ENCODE measurements at places on chromosomes 4 and X.

DNA sequence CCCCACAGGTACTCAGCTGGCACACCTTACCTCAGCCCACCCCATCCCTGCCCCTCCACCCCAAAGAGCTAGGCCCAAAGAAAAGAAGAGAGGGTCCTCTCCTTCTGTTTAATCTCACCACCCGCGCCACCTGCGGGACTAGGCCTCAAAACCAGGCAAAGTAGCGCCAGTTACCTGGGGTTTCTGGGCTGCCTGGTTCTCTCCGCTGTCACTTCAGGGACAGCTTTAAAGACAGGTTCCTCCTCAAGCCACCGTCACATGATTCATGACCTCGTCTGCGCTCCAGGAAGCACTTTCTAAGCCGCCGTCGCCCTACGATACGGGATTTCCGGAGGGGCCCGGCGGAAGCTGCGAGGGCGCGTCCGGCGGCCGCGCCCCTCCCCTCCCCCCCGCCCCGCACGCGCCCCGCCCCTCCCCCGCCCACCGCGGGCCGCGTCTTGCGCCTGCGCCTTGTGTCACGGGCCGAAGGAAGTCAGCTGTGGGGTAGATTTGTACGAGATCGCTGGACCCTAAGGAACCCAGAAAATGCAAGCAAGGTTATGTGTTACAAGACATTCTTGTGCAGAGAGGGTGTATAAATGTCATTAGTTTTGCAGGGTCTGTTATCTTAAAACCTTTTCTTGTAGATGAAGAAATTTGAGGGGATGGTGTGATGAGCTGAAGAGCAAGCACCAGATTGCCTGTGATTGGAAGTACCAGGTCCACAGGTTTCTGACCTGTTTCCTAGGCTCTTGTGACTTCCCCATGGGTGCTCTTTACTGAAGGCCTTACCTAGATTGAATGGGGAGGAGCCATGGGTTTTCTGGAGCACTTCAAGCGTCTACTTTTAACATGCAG, at the start of gene LAMTOR3:
Gene LAMTOR3, minus strand, starts transcription at position 267 of the 837 bp plus-strand sequence. CDS start 464 bp downstream, outside the sequence.
- peak; percentile 91 for DNase-seq

GRCh38 chr4:110475881-110476818, at the start of gene ENPEP:
ENPEP (plus strand) TSS chr4:110476155; CDS start chr4:110476415, 260 bp downstream.
- DNase-seq: no peak

DNA sequence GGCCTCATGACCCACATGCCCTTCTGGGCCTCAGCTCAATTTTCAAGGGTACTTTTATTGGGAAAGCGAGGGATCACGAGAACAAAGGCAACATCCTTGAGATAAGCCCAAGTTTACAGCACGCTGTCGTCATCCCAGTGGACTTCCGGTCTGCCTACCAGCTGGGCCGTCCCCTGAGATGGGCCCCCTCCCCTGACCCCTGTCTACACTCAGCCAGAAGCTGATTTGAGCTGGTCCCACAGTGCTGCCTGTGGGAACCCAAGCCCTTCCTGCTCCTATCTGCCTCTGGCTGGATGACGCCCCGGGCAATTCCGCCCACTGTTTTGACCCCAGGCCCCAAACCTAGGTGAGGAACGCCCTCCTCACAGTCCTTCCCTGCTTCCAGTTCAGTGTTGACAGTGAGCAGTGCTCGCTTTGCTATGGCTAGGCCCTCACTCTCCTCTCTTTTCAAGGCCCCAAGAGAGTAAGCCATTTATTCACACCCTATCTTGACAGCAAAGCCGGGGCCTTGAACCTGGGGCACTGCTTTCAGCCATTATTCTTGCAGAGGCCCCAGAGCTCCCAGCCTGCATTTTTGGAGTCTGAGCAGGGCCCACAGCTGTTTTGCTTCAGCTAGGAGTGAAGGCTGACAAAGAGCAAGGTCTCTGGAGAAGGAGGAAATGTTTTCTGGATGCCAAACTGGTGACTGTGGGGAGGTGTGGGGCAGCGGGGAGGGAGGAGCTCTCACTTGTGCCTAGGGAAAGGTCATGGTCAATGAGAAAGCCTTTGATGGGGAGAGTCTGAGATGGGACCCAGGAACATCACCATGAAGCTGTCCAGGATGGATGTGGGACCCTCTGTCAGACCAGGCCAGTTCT, 164.6 kb upstream of the BCOR start:
- no peak for DNase-seq

GRCh38 chr4:142380052-142380602, 466.0 kb downstream of the INPP4B start:
- no peak for DNase-seq

- no peak for DNase-seq
These were observed 780.6 kb downstream of the FAM133A start for GRCh38 chrX:94454606-94455005.

DNA sequence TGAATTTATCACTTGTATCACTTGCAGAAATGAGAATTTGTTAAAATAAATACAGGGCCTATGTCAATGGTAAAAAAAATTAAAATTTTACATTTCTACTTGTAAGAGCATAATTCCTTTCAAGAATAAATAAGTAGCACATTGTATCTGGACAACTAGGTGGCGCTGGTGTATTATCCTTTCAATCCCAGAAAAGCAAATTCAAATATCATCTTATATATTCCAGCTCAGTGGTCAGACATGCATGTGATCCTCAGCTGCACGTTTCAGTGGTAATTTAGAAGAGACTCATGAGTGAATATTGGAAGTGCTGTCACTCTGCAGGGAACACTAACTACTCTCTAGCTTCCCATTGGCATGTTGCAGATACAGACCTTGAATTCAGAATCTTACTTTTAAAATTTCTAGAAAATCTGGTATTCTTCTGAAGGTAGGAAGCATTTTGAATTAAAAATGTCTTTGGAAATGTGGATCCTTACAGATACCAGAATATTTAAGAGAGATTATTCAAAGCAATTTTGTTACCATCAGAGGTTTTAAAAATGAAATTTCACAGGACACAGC, 1414.7 kb upstream of the TENM3 start:
- peak; percentile 14 for DNase-seq

- DNase-seq: no peak
These were observed 465.1 kb downstream of the PDHA2 start for GRCh38 chr4:96305030-96305429.

GRCh38 chrX:145865082-145865481, 47.5 kb downstream of the SLITRK2 start:
- DNase-seq: no peak

DNA sequence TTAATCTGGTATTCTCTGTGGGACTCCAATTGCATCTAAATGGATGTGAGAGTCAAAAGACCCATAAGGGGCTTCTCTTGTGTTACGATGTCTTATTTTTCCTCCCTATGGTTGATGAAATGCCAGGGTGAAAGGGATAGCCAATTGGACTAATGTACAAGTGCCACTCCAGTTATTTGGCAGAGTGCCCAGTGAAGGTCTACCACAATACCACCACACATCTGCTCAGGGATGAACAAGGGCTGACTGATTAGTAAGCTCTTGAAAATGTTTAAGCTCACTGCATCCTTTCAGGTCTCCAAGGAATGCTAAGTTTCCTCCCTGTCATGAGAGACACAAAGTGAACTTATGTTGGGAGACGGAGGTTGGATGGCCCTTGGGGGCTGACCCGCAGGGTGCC, 57.8 kb downstream of the HEPH start:
- peak; percentile 17 for DNase-seq

DNA sequence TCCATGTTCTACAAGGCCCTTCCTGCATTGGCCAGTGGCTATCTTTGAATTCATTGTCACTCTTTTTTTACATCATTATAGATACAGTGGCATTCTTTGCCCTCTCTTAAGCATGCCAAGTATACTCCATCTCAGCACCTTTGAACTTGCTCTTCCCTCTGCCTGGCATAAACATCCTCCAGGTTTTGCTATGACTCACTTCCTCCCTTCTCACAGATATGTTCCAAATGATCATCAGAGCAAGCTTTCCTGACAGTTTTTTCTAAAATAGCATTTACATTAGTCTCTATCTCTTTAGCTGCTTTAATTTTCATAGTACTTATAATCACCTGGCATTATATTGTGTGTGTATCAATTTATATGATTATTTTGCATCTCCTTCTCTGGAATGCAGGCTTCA, 553.3 kb upstream of the MAGEB2 start:
- peak; percentile 1 for DNase-seq

- DNase-seq: no peak
These were observed 19.4 kb downstream of the MTM1 start for GRCh38 chrX:150587585-150588503.

DNA sequence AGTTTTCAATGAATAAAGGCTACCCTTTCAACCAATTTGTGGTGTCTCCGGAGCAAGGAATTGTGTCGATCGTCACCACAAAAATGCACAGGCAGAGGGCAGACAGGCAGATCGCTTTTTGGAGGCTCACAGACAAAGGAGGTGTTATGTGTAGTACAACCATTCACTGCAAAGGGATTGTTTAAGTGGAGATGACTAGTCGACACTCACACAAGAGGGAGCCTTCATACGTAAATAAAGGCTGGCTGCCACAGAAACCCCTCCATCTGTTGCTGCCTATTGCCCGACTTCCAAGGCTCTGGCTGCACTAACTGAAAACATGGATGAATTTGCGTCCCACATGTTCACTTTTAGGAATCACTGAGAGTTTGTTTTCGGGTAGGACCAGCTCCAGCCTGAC, 281.1 kb downstream of the NKX6-1 start:
- no peak for DNase-seq

- DNase-seq: peak; percentile 82
These were observed 1.2 kb downstream of the MGST2 start for GRCh38 chr4:139666735-139667281.

DNA sequence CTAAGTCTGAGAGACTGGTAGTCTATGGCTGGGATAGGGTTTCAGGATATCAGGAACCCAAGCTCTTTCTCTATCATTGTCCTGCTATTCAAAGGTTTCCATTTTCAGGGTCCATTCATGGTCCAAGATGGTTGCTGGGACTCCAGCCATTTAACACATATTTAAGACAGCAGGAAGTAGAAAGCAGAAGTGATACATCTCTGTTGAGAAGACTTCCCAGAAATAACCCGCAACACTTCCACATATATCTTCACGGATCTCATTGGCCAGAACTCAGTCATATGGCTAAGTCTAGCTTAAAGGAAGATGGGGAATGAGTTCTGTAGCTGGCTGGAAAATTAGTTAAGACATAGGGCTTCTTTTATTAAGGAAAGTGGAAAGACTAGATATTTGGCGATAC, 23.8 kb downstream of the CTSO start:
- DNase-seq: peak; percentile 70

DNA sequence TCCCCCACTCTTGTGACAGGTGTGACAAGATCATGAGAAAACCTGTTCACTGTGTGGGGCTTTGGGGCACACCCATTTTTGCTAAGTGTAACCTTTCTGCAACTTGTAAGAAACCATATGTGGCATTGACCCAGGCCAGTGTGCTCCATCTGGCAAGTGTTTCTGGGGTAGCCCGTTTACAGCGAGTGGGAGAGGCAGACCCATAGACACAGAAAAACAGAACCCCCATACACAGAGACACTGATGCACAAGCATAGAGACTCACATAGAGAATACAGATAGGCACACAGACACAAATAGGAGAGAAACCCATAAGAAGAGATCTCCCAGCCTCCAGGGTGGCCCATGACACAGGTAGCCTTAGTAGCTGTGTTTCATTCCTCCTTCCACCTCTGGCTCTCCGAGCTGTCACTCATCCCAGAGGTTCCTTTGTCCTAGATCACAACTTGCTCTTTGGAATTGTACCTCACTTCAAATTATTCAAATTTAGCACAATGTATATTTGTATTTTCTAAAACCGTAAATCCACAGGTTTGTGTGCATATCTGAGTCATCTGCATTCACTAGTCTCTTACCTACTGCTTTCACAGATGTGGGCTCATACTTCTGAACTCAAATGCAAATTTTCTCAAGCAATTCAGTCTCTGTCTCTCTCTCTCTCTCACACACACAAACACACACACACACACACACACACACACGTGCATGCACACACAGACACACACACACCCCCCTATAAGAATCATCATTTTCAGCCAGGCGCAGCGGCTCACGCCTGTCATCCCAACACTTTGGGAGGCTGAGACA, 114.4 kb downstream of the SH3KBP1 start:
- DNase-seq: no peak

DNA sequence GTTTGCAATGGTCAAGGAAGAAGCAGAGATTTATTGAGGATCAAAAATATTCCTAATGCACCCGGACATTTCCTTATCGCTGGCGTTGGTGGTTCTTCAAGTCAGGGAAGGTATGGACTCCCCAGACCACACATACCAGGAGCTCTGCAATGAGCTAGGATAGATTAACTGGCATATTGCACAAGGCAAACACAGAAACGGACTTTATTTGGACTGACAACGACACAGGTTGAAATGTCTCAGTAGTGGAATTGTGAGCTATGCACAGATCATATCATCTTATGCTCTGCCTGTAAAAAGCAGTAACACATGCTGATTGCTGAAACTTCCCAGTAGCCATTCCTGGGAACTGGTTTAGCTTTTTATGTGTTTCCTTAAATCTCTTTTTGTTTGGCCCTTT, 1.7 kb downstream of the TSPAN7 start:
- no peak for DNase-seq

- DNase-seq: no peak
These were observed 52.7 kb downstream of the TMEM131L start for GRCh38 chr4:153518637-153519389.

- no peak for DNase-seq
These were observed 24.2 kb downstream of the HAUS3 start for GRCh38 chr4:2217726-2218125.

DNA sequence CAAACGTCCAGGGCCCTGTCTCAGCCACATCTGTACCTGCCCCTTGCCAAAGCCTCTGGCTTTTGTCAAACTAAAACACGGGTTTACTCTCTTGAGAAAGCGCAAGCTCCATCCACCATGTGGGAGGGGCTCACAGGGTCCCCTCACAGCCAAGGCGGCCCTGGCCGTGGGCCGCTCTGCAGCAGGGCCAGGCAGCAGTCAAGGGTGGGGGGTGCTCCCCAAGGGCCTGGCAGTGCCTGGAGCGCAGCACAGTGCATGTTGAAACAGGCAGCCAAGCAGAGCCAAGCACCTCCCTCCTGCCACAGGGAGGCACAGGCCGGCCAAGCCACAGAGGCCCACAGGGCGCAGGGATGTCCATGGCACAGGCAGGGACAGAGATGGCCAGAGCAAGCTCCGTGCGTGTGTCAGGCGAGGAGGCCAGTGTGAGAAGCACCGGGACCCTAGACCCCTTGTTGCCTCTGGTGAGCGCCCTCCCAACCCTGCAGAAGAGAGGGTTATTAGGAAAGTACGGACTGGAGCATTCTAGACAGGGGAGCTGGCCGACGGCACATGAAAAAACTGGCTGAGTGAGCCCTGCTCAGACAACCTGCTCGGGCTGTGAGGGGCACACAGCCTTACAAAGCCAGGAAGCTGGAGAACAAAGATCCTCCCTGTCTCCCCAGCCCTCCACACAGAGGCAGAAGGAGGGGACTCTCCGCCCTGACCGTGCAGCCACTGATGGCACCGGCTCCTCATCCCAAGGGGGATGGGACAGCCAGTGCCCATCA, 39.0 kb downstream of the FAM53A start:
- no peak for DNase-seq

Measured in MV-4-11 (cell line).